ENCODE measurements at places on chromosomes 7 and 10.

DNA sequence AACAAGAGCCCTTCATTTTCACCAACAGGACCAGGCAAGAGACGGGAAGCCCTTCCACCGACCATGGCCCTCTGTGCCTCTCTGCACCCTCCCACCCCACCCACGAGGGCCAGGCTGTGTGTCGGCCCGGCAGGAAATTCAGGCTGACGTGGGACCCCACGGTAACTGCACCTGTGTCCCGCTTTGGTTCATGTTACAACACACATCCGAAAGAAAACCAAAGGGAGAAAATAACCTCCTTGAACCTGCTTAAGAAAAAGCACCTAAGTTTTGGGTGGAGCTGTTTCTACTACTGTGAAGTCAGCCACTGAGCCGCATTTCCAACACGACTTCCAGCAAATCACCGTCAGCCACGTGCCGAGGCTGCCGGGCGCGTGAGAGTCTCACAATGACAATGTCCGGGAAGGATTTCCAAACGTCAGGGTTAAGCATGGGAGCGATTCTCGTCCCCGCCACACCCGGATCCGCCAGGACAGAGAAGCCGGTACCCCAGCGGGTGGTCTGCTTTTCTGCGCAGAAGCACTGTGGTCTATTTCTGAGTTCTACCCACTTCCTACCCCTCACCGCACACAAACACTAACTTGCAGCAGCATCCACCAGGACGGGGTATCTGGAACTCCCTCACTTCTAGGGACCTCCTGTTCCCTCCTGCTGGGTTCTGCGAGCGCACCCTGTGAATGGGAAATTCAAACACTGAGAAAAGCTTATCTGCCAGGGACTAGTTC lies 36.6 kb downstream of the AMZ1 start:
- DNase-seq: no peak

DNA sequence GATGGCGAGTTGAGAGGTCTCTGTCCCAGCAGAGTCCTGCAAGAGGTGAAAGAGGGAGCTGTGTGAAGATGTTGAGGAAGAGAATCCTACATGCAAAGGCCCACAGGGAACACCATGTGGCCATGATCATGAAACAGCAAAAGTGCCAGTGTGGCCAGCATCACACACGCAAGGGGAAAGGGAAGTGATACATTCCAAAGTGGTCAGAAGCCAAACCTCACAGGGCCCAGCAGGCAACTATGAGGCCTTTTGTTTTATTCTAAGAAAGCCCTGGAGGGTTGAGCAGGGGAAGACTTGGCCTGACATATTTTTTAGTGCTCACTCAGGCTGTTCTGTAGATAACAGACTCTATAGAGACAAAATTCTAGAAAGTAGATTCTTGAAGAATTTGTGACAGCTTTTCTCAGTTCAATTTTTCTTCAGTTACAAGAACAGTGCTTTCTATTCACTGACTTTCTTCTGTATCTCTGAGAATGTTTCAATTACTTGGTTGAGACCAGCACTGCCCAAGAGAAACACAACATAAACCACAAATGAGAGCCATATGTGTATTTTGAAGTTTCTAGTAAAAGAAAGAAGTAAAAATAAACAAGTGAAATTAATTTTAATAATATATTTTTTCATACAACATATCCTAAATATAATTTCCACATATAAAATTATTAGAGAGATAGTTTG lies 82.3 kb downstream of the HTR7 start:
- DNase-seq: no peak

GRCh38 chr10:86953747-86954680 lies 3.4 kb downstream of the MMRN2 start:
- no peak for DNase-seq

GRCh38 chr10:116104210-116104932 lies 168.6 kb downstream of the GFRA1 start:
- DNase-seq: no peak

- no peak for DNase-seq
These were observed 38.8 kb downstream of the DLG5 start for GRCh38 chr10:77887631-77888355.
